ENCODE measurements at places on chromosomes 12 and 14.

DNA sequence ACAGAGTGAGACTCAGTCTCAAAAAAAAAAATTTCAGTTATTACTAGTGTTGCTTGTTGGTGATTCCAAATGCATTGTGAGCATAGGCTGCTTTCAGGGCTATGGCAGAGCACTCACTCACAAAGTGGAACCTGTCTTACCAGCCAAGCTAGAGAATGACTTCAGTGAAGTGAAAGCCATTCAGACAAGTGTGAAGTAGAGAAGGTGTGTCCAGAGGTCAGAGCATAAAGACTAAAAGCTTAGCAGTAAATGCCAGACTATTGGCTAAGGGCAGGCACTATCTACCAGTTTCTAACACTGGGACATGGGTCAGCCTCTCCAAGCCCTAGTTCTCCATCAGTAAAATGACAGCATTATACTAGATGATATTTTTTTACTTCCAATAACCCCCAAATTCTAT lies 12.7 kb downstream of the PPP1R36 start:
- DNase-seq = no peak

GRCh38 chr12:41924111-41924510 lies 220.6 kb downstream of the GXYLT1 start:
- no peak for DNase-seq

DNA sequence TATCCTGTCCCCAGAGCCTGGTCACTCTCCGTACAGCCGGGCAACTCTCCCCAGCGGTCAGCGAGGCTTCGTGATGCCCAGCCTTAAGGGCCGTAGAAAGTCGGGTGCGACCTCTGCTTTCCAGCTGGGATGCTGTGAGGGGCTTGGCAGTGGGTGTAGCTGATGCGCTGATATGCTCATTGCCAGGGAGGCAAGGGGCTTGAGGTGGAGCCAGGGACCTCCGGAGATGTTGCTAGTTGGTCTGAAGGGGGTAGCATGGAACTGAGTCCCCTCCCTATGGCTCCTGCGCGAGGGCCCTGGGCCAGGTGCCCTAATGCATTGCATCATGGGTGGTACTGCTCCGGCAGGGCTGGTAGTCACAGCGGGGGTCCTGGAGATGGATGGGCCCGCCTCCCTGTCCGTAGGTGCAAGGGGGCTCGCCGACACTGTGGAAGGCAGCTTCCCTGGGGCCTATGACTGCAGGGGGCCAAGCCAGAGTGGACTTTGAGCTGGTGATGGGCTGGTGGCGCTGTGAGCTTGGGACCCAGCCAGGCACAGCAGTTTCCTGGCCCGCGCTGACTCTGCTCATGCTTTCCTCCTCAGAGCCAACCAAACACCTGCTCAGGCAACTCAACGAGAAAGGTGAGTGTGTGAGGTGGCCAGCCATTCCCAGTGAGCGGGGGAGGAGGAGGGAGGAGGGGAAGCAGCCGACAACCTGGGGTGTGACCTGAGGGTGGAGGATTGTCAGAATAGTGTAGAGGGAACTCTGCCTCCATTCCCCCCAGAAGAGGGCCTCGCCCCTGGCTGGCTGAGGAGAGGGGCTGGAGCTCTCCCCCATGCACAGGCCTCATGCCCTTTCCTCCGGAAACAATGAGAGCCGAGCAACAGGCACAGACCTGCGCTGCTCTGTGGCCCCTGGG lies 32.3 kb downstream of the PLEKHG3 start:
- no peak for DNase-seq

DNA sequence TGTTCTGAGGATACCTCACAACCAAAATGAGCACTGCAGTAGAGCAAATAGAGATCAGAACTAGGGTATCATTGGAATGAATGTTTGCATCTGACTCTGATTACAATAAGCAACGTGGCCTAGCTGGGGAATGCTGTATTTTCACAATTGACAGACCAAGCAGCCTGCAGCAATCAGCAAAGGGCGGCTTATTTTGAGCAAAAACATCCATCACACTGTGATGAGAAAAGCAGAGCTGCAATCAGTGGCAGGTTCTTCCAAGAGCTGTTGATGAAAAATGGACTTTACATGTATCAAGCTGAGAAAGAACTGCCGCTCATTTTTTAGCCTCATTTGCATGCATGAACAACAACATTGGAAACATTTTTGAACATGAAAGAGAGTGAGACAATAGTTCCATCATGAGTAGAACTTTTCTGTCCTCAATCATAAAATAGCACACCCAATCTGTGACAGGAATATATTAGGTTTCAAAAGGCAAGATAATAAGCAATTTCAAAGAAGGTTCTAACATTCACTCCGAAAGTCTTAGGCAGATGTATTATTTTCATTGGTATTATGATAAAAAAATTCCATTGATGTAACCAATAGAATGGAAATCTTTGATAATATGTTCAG lies 249.7 kb upstream of the FBXO33 start:
- DNase-seq = no peak

GRCh38 chr12:57759360-57759980 lies 4.6 kb downstream of the MARCHF9 start:
- DNase-seq = no peak

GRCh38 chr12:105419606-105420005 lies 89.1 kb downstream of the C12orf75 start:
- no peak for DNase-seq

- no peak for DNase-seq
Observed at GRCh38 chr14:78119440-78119839, 50.7 kb upstream of the NRXN3 start.

GRCh38 chr14:22079766-22080165 lies 406.1 kb upstream of the OR4E1 start:
- no peak for DNase-seq

DNA sequence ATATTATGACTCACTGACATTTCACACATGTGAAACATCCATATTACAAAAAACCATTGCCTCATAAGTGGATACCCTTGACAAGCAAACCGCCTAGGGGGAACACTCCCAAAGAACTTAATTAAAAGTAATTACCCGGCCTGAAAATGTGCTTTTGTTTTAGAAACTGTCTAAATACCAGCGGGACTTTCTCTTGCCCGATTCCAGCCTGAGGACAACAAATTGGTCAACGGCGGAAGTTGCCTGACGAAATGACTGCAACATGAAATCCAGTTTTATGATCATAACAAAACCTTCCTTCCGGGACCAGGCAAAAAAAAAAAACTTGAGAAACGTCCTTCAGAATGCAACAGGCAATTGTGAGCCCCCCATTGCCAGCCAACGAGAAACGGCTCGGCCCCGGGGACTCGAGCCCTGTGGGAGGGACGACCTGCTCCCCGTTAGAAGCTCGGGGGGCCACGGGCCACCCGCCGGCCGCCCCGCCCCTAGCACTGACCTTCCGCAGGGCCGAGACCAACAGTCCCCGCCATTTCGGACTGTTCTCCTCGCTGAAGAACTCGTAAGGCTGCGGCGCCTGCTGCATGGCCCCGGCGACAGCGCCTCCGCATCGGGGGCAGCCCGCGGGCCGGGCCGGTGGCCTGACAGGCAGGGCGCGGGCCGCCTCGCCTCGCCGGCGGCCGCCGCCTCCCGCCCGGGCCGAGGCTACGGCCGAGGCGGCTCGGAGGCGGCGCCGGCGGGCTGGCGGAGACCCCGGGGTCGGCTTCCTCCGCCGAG lies 490 bp downstream of the SOS2 start:
- peak; percentile 19 for DNase-seq

GRCh38 chr14:104345621-104346462 lies 207.5 kb downstream of the KIF26A start:
- DNase-seq = no peak

DNA sequence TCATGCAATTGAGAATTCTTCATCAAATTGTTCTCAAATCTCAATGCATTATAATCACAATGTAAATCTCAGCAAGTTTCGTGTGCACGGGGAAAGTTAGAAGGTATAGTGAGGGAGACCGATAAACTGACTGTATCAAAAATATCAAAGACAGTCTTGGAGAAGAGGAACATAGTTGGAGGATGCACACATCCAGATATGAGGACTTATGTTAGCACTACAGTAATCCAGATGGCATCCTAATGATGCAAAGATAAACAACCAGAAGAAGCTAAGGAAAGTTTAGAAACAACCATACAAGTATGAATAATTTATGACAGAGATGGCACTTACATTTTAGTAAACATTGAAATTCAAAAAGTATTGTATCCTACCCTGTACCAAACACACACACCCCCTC lies 760.1 kb downstream of the RPS29 start:
- DNase-seq = no peak

GRCh38 chr14:95233702-95234241 lies 76.4 kb upstream of the DICER1 start:
- no peak for DNase-seq

- DNase-seq = no peak
Observed at GRCh38 chr14:90900476-90901083, 84.3 kb upstream of the TTC7B start.
